ENCODE measurements at places on chromosomes 13 and 19.

DNA sequence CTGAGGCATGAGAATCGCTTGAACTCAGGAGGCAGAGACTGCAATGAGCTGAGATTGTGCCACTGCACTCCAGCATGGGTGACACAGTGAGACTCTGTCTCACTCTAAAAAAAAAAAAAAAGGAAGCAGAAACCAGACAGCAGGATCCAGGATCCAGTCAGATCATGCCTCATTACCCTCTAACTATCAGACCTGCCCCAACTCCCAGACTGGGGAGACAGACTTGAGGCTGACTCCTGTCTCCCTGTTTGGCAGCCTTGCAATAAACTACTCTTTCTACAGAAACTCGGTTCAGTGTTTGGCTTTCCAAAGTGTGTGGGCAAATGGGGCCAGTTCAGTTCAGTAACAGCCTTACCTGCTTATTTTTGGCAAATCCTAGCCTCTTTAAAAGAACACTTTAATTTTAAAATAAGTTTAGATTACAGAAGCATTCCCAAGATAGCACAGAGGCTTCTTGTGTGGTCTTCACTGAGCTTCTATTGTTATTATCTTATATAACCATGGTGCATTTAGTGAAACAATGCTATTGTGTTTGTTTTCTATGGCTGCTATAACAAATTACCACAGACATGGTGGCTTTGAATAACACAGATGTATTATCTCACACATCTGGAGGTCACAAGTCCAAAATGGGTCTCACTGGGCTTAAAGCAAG is 18.5 kb downstream of the RASL11A start:
- DNase-seq = no peak

- no peak for DNase-seq
Observed at GRCh38 chr19:4208385-4209094, 20.8 kb upstream of the EBI3 start.

- DNase-seq = no peak
Observed at GRCh38 chr19:16084067-16084685, 7.9 kb downstream of the TPM4 start.

DNA sequence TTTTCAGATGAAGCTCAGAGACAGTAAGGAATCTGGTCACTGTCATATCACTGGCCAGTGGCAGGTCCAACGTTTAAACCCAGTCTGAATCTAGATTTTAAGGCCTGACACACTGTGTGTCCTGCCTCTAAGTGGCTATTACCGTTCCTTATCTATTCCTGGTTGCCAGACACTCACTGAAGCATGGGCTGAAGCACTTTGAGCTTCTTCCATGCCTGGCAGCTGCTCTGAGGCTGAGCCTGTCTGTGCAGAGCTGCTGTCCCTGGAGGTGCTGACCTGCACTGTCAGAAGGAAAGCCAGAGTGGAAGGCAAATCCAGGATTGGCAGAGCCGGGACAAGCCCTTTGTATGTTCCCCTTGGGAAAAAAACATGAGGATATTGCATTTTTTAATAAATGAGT is 109.2 kb upstream of the SLC7A1 start:
- DNase-seq = no peak

DNA sequence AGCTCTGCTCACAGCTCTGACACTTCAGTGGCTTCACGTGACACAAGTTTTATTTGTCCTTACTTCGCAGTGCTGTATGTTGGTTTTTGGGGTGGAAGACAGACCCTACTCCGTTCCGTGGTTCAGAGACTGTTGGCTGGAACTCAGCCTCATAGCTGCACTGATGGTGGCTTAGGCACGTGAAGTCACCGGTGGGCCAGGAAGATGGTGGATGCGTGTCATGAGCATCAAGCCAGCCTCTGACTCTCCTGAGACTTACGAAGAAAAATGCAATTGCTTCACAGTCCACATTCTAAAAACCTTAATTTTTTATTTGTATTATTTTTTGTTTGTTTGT is 161.4 kb upstream of the SOX1 start:
- DNase-seq = no peak

DNA sequence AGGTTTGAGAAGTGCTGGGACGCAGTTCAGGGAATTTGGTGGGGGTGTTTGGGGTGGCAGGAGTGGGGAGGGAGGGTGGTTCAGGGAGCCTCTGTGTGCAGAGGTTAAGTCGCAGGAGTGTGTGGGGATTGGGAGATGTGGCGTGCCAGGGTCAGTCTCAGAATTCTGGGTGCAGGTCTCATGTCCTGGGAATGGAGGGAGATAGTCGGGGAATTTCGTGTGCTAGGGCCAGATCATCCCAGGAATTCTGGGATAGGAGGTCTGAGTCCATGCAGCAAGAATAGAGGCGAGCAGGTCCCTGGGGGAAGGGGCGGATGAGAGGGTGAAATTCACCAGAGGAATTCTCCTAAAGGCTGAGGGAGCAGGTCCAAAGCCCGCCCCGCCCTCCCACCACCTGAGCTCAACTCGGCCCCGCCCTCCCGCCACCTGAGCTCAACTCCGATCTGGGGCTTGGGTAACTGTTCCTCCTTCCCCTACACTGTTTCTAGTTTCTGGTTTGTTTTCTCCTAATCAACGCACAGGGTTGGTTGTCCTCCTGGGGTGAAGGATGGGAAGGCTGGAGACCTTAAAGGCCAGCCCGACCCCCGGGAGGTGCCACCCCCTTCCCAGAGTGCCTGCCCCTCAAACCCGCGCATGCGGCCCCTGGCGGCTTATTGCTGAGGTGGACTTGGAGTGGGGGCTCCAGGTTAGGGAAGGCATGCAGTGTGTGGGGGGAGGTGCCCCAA is 15.2 kb downstream of the KCNC3 start:
- no peak for DNase-seq

DNA sequence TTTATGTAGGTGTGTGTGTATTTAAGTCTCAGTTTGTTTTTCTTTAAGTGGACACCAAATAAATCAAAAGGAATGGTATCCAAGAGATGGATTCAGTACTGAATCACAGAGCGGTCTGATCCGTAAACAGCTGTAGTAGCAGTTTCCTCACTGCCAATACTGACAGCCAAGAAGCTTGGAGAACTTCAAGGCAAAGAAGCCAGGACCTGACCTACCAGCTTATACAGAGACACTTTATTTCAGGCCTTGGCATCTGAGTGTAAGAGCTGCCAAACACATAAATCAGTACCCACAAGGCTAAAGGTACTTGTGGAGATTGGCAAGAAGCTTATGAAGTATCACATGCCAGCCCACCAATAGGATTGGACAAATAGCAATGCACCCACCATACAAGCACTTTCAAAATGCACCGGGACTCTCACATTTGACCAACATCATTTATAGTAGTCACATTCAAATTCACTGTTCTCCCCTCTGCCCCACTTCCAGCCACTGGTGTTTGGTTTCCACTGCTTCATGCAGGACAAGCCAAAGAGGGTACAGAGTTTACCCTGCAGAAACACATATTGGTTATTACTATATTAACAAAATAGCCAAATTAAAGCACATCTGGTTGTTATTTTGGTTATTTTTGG is 357.9 kb downstream of the KLF12 start:
- no peak for DNase-seq

DNA sequence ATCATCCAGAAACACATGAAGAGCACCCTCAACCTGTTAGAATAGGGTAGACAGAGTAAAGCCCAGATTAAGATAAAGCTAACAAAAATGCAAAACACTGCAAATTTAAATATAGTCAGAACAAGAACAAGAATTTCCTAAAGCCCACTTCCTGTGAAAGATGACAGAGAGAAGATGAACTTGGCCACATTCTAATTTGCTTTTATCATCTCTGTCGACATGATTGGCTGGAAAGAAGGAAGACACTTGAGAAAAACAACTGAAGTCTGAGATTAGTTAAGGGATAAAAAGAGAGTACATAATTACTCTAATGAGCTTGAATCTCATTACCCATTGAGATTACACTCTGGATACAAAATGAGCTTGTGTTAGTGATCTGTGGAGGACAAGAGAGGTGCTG is 537.6 kb downstream of the KLF5 start:
- no peak for DNase-seq

- DNase-seq = peak; percentile 73
Observed at GRCh38 chr13:46908501-46908900, 11.6 kb upstream of the HTR2A start.

GRCh38 chr19:39968789-39969188 is 2.2 kb upstream of the PSMC4 start:
- no peak for DNase-seq

DNA sequence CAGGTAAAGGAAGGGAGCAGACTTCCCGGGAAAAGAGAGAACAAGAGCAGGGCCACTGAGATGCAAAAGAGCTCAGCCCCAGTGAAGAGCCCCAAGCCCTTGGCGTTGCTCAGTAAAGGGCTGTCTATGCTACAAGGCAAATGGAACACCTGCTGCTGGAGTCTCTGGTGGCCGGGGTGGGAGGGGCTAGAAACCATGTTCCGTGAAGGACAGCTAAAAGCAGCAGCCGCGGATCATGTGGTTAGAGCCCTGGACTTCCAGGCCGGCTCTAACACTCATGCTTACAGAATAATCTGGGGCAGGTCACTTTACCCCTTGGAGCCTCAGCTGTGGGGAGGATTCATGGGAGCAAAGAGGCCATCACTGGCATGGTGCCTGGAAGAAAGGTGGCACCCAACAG is 17.8 kb downstream of the POU2F2 start:
- no peak for DNase-seq

DNA sequence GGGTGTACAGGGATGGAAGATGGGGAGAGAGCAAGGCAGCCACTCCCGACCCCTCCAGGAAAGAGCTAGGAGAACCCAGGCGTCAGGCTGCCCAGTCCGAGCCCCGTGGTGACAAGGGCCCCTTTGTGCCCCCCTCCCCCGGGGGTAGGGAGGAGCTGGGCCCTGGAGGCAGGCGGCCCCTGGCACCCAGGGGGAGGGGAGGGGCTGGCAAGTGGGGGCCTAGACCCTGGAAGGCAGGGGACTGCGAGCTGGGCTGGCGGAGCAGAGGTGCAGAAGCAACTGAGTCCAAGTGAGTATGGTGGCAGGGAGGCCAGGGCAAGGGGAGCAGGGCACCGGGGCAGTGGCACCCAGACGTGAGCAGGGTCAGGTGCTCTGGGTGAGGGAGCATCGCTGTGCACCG is at the start of gene MAG:
MAG (plus strand) TSS at position 246 of the 400 bp plus-strand sequence. CDS start 3,248 bp downstream, outside the sequence.
- DNase-seq = no peak

DNA sequence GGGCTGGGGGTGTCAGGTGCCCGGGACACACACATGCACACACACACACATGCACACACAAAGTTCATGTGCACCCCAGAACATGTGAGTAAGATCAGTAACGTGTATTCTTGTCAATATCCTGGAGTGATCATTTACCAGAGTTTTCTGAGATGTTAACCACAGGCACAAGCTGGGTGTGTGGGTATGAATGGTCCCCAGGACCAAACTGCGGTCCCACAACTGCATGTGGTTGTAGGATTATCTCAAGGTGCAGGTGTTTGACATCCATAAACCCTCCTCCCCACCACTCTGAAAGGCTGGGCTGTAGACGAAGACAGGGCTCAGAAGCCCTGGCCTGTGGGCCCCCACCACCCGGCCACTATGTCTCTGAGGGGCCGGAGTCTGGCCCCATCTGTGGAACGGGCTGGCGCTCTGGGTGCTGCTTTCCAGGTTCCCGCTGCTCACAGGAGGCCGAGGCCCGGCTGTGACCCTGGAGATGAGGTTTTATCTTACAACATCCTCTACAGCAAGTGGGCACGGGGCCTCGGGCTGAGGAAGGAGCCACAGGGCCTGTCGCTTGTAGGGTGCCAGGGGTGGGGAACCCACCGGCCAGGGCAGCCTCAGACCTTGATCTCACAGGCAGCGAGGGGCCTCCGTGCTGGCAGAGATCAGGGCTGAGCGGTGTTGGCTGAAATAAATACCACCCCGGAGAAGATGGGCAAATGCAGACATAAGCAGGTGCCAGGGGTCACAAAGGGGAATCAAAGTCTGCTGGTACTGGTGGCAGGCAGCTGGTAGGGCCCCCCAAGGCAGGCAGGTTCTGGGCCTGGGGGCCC is 4.3 kb downstream of the F2RL3 start:
- DNase-seq = no peak

DNA sequence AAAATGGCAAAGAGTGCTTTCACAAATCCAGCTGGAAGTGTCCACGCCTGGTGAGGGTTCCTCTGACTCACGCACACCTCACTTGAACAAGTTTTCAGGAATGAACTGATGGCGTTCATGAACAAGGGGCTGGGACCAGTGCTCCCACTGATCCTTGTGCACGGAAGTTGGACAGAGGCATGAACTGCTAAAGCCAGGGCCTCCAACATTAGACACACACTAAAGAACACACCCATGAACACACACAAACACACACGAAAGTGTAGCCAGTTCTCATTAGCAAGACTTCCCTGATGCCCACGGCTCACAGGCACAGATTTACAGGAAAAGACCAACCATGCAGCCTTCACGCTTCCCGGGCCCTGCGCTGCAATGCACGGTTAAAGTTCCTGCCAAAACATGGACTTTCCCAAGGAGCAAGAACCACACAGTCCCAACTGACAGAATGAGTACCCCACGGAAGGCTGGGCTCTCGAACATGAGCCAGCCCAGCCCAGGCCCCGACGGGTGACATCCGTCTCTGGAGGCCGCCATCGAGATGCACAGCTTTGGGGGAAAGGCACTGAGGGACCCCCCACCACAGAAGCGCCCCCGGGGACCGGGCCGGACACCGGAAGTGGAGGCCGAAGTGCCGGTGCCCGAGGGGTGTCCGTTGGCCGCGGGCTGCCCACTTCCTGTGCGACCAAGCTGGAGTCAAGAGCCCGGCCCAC is 808 bp downstream of the DNMT1 start:
- no peak for DNase-seq
